Osteocyte (in vitro differentiated cells): ENCODE measurements at places on chromosomes 1 and 21. TPM values are rescaled to one million over a fixed set of nuclear protein-coding genes. Genes with fewer than 3 reads are reported as not detected.

Gene IL20
- not detected in 2 replicates for total RNA-seq

Gene HENMT1
- 6.8 and 7.2 TPM in 2 replicates for total RNA-seq

Gene C1orf87
- 0.94 and 1.0 TPM in 2 replicates for total RNA-seq

Gene KIAA1614
- 6.6 and 8.4 TPM in 2 replicates for total RNA-seq

GRCh38 chr1:104072915-104073371, 323.2 kb downstream of the AMY1C start:
- no peak for DNase-seq

GRCh38 chr1:70044832-70045231, 160.5 kb downstream of the LRRC40 start:
- DNase-seq, result no peak

GRCh38 chr1:53107570-53108322, 34.7 kb downstream of the SLC1A7 start:
- no peak for DNase-seq

DNA sequence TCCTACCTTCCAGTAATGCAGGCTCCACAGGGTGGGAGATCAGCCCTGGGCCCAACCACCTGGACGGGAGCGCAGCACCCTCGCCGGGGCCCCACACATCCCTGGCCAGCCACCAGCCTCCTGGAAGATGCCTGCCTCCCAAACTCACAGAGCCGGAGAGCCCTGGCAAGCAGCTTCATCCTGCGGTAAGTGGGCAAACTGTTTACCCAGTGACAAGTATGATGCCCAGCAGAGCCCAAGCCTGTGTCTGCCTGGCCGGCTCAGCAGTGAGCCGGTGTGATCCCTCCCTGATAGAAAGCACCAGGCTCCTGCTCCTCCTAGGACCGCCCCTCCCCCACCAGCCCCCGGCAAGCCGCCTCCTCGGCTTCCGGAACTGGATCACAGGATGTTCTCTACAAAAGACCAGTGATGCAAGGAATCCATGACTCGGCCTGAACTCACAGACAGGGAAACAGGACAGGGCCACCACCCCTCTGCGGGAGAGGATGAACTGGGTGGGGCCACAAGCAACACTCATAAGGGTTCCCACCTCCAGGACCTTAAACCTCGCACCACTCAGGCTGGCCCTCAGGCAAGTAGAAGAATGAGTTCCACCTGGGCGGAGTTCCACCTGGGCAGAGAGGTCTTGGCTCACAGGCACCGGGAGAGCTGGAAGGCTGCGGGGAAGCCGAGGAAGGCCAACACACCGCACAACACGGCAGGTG, 7.9 kb downstream of the ACOT7 start:
- no peak for DNase-seq

GRCh38 chr1:67723620-67724019, 38.6 kb downstream of the GADD45A start:
- no peak for DNase-seq

DNA sequence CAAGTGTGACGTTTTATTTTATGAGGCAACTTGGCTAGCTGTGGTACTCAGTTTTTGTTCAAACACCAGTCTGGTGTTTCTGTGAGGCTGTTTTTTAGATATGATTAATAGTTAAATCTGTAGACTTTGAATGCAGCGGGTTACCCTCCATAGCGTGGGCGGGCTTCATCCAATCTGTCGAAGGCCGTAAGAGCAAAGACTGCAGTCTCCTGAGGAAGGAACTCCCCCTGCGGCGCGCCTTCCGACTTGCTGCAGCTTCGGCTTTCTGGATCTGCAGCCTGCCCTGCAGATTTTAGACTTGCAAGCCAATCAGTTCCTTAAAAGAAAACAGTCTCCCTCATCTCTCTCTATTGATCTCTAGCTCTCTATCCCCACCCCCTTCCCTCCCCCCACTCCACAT, 4.2 kb upstream of the ZNF496 start:
- DNase-seq, result no peak

- no peak for DNase-seq
Measured at GRCh38 chr1:234743791-234744611, 134.0 kb upstream of the IRF2BP2 start.

GRCh38 chr1:231890791-231891190, 264.2 kb downstream of the DISC1 start:
- no peak for DNase-seq

- DNase-seq, result no peak
Measured at GRCh38 chr1:86068841-86069756, 87.5 kb downstream of the COL24A1 start.

- peak; percentile 88 for DNase-seq
Measured at GRCh38 chr1:13749543-13750341, 49.8 kb downstream of the PRDM2 start.

DNA sequence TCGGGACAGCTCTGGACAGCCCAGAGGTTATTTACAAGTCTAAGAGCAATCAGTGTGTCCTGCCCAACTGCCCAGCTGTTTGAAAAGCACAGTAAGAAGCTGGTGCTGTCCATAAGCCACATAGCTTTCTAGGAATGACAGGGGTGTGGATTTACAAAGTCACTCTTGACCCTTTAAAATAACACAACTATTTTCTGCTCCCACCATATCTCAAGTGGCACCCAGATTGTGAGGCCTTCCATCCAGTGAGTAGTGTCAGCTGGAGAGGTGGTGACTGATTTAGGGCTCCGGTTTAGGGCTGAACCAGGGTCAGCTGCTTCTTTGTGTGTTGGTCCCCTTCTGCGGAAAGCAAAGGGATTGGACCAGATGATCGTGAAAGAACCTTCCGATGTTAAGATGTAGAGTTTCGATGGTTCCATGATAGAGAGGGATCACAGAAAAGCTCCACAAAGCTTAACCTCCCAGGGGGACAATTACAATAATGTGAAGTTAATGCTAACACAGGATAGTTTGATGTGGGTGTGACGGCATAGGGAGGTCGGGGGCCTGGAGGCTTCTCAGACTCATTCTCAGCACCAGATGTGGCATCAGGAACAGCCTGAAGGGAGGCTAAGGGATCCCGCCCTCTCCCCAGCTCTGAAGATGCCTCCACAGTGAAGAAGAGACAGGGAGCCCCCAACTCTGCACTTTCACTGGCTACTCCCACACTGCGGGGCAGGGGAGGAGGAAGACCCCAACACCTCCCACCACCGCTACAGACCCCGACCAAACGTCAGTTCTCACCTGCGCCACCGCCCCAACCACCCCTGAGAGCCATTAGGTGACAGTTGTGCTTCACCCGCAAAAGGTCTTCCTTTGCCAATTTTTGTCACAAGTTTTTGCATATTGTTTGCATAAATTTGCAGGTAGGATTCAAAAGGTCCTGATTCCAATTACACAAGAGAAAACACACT, 40.6 kb downstream of the LRRC3 start:
- DNase-seq, result no peak

DNA sequence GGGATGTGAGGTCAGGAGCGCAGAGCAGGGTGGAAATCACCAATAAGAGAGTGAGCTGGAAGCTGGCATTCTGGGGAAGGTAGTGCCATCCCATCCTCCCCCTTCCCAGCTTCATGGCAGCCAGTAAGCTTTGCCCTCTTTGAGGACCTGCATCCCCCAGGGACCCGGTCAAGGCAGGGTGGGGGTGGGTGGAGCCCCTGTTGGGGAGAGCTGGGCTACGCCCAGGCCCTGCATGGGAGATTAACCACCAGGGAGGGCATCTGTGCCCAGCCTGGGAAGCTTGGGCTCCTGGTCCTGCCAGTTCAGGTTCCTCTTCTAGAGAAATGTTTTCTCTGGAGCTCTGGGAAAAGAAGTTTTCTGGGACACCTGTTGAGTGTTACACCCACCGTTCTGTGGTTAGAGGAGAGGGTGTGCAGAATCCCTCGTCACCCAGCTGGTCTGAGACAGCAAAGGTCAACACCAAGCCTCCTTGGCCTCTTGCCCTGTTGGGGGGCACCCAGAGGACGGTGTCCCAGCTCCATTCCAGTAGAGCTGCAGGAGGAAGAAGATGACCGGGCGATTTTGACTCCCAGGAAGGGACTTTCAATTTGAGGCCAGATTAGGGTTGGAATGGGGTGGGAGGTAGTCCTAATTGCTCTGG, 30.1 kb upstream of the TENT5C start:
- DNase-seq, result no peak

GRCh38 chr1:212916481-212917133, 33.7 kb upstream of the VASH2 start:
- DNase-seq, result no peak

DNA sequence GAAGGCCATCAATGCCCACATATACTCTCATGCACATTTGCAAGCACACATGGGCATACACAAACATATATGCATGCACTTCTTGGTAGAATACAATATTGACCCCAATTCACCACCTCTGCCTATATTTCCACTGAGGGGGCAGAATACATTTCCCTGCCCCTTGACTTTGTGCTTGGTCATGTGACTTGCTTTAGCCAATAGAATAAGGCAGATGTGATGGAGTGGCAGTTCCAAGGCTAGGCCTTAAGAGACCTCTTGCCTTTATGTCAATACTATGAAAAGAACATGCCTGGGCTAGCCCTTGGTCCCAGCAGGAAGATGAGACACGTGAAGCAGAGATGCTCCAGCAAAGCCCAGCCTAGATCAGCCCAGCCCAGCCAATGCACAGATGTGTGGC, 66.0 kb upstream of the GRIK3 start:
- DNase-seq, result no peak

DNA sequence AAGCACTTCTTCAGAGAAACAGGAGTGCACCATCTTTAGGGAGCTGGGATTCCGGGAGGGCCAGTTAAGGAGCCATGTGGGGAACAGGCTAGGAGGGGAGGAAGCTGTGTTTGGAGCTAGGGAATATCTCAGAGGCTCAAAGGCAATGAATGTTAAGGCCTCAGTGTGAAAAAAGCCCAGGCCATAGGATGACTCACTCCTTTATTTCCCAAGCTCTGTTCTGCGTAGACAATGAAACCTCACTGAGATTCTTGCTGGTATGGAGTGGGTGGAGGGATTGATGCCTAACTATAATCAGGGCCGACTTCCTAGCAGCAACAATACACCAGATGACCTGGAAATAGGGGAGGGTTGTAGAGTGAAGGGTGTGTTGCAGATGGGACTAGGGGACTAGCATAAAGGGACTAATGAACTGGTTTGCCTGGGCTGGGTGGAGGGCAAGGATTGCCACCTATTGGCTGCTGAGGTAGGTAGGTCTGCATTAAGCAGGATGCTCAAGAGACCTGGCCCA, 2.1 kb downstream of the GNAT2 start:
- no peak for DNase-seq

- no peak for DNase-seq
Measured at GRCh38 chr1:178632653-178633052, 92.4 kb upstream of the RALGPS2 start.

DNA sequence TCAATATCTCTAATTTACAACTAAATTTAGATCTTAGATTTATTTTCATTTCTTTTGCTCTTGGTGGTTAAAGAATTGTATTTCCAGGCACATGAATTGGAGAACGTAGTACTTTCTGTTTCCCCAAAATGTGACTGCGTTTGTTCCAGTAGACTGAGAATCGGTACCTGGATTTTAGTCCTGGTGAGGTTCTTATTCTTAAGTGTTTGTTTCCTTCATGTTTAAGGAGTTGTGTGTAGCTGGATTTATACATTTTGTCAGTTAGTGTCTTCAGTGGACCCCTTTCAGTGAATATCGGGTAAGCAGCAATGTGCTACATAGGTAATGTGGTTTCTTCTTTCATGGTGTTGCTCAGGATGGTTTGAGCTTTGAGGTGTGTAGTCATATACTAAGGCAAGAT, 6.8 kb downstream of the MIER1 start:
- DNase-seq, result no peak

- no peak for DNase-seq
Measured at GRCh38 chr1:24189528-24189927, 2.4 kb upstream of the IFNLR1 start.
